Femur (tissue), 1 donor: ENCODE measurements at places on chromosomes 11 and 22.

DNA sequence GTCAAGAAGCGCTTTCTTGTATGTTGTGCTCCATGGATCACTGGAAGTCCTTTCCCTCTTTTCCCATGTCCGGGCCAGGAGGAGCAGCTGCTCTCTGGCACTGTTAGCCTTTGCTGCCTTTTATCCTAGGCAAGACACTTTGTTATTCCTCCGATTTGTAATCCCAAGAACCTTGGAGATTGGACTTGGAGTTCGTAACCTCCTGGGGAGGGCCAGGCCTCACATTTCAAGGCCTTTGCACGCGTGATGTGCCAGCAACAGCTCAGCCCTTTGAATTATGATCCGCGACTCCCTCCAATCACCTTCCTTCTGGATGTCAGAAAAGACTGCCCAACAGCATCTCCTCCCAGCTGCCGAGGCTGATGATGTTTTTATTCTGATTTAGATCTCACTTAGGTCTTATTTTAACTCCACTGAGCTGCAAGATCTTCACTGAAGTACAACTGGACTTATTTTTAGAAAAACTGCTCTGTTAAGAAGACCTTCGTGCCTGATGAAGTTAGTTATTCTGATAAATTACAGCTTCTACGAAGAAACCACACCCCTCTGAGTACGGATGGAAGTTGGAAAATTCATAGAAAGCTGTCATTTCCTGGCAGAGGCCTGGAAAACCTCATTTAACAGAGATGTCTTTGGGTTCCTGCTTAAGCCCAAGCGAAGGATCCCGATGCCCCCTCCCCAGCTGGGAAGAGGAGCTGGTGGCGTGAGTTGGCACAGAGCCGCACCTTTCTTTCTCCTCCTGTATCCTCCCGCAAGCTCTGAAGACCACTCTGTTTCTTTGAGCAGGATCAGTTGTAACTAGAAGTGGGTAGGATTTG, 62.4 kb downstream of the PARVB start:
- peak; percentile 81 for DNase-seq

- DNase-seq: no peak
These were observed 43.8 kb downstream of the FBLN1 start for GRCh38 chr22:45546333-45547015.

DNA sequence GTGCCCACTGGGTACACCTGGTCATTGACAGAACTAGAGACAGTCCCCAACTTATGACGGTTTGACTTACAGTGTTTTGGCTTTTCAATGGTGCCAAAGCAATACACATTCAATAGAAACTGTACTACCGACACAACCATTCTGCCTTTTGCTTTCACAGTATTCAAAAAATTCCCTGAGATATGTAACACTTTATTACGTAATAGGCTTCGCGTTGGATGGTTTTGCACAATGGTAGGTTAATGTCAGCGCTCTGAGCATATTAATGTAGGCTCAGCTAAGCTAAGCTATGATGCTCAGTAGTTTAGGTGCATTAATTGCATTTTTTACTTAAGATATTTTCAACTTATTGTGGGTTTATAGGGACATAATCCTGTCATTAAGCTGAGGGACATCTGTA, 105.1 kb upstream of the B3GAT1 start:
- no peak for DNase-seq

DNA sequence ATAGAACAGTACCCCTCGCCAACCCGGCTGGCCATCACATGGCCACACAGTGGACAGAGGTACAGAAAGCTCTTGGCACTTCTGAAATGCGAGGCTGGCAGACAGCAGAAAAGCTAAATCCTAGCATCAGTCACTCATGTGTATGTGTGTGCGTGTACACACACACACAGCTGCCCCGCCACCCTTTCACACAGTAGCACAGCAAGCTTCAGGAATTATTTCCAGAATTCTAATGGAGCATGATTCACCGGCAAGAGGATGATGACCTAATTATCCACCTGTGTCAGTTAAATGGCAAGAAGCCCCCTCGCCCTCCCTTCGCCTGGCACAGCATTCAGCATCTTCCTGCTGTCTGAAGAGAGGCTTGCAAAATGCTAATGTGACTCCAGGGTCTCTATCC, 336.0 kb downstream of the SHANK2 start:
- DNase-seq: no peak

DNA sequence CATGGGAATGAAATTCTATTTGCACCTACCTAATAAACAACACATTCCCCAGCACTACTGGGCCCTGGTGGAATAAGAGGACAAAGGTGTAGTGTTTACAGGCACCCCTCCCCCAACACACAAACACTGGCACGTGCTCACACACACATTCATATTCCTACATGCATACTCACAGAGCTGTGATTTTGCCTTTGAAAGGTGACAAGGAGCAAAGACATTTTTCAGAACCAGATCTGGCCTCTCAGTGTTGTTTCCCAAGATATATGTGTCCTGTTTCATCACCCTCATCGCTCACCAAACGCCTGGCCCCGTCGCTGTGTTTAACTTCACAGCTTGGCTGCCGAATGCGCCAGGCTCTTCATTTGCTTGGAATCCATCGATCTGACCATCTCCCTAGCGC, 292.6 kb downstream of the NTM start:
- no peak for DNase-seq

DNA sequence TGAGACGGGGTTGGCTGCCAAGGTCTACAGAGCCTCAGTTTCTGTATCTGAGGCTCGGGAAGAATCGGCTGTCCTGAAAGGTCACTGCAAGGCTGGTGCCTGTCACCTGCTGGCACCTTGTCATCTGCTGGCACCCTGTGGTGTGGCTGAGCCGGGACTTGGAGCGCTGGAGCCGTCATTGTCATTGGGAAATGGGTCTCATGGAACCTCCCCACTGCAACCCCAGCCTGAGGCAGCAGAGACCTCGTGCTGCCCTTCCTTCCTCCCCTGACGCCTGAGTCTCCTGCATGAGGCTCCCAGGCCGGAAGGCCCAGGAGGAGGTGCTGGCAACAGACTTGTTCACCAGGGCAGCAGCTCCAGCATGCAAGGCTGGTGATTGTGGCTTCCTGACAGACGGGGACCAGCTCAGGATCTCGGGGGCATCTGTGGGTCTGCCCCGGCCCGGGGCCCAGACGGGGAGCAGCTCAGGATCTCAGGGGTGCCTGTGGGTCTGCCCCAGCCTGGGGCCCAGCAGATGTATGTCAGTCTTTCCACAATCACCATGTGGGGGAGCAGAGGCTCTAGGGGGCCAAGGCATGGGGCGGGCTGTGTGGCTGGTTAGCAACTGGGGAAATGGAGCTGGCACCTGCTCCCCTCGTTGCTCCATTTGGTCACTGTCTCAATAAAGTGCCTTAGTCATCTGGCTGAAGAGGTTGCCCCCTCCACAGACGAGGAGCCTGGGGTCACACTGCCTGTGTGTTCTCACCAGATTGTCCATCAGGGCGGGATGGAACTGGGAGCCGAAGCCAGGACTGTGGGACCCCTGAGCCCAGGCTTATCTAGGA, 668.7 kb downstream of the BRD1 start:
- DNase-seq: no peak

DNA sequence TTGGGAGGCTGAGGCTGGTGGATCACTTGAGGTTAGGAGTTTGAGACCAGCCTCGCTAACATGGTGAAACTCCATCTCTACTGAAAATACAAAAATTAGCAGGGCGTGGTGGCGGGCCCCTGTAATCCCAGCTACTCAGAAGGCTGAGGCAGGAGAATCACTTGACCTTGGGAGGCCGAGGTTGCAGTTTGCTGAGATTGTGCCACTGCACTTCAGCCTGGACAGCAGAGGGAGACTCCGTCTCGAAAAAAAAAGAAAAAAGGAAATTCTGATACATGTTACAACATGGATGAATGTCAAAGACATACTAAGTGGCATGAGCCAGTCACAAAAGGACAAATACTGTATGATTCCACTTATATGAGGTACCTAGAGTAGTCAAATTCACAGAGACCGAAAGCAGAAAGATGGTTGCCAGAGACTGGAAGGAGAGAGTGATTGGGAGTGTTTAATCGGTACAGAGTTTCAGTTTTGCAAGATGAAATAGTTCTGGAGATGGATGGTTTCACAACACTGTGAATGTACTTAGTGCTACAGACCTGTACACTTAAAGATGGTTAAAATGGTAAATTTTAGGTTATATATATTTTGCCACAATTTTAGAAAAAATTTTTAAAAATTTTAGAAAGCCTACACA, 92.3 kb downstream of the BLID start:
- no peak for DNase-seq

- no peak for DNase-seq
These were observed 58.2 kb upstream of the DRD2 start for GRCh38 chr11:113533425-113533698.

GRCh38 chr22:40665312-40665711, 14.0 kb upstream of the MCHR1 start:
- DNase-seq: peak; percentile 85

- peak; percentile 59 for DNase-seq
These were observed 50.4 kb downstream of the ANO1 start for GRCh38 chr11:70128435-70128906.

DNA sequence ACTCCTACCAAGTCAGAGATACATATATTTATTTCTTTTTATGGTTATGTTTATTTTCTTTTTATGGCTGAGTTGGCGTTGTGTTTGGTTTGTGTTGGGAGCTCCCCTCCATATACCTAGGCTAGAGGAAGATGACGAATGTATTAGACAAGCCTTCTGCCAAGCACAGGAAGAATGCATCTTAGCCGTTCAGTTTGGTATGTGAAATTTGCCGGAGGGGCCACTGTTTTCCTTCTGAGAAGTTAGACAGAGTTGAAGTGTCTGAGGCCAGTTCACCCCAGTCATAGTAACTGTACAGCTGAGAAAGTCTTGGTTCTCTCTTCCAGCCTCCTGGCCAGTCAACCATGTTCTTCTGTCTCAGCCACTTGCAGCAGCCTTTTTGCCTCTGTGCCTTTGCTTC, 29.8 kb downstream of the TEAD1 start:
- no peak for DNase-seq

DNA sequence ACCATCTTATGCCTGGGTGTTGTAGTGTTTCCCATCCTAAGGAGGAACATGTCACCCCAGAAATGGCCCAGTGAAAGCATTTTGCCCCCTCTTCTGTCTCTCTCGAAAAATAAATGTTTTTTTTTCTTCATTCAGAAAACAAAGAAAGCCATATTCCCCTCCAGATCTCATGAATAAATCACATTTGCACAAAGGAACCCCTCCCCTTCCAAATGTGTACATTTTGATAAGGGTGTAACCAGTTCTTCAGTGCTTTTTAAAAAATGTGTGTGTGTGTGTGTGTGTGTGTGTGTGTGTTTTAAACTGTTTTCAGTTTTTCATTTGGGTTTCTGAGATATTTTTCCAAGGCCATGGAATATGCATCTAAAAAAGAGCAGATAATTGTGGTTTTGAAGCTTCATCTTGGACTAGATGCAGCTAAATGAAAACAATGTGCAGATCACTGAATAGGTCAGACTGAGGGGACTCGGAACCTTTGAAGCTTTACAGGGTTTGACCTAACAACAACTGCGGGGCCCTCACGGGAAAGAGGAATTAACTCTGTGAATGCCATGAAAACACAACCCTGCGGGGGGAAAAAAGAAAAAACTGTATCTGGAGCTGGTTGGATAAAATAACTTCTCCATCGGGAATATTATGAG, 76.4 kb downstream of the YAP1 start:
- no peak for DNase-seq

- DNase-seq: peak; percentile 63
These were observed 28.5 kb upstream of the ALKBH3 start for GRCh38 chr11:43852057-43852636.

DNA sequence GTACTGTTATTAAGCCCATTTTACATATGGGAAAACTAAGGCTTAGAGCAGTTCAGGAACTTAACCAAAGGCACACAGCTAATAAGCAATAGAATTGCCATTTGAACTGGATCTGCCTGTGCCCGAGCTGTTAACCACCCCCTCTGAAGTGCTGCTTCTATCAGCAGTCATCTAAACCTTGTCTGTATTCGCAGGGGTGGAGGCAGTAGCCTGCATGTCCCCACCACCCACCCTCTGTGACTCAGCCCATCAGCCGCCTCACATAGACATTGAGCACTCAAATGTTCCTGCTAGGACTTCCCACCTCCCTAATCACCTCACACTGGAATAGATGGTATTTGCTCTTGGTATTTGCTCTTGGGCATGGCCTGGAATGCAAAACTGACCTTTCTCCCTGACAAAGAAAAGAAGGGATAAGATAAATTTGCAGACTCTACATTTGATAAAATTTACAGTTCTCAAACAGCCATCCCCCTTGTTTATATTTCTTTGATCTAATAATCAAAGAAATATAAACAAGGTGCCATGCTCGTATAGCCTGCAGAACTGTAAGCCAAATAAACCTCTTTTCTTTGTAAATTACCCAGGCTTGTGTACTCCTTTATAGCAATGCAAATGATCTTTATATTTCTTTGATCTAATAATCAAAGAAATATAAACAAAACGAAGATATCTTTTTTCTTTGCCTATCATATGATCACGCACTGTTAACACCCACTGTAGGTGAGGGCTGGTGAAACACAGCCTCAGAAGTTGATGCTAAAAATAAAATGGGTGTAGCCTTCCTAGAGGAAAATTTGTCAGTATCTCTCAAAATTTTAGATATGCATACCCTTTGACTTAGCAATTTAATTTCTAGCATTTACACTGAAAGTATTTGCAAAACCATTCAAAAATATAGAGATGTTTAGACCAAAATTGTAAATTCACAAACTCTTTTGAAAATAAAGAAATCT, 15.9 kb downstream of the DKK3 start:
- DNase-seq: no peak

DNA sequence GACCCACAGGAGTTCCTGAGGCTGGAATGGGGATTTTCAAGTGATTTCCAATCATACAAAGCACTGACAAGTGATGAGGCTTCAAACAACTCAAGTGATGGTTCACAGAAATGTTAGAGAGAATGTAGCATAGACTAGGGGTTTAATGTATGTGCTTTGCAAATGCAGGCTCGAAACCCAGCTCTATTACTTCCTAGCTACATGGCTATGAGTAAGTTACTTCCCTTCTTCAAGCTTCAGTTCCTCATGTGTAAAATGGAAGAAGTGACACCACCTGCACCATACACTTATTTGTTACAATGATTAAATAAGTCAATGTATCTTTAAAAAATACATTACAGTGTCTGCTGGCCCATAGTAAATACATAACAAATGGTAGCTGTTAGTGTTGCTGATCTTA, 139.8 kb downstream of the CCDC81 start:
- DNase-seq: no peak
